ENCODE measurements at places on chromosomes 1 and 21.
A peak's percentile ranks its signal among the peaks of the same experiment; 100 is the strongest.

- no peak for DNase-seq
These were observed 11.6 kb upstream of the CD34 start for GRCh38 chr1:207922554-207922953.

DNA sequence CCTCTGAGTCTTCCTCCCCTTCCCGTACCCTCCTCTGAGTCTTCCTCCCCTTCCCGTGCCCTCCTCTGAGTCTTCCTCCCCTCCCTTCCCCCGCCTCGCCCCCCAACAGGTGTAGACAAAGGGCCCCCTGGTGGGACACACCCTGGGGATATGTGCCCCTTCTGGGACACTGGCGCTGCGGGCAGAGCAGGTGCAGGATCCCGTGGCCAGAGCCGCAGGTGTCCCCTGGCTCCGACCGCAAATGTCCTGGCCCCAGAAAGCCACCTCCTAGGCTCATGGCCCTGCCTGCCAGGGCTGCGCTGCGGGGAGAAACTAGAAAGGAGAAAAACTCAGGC lies 51.5 kb upstream of the ARHGEF16 start:
- DNase-seq: no peak

DNA sequence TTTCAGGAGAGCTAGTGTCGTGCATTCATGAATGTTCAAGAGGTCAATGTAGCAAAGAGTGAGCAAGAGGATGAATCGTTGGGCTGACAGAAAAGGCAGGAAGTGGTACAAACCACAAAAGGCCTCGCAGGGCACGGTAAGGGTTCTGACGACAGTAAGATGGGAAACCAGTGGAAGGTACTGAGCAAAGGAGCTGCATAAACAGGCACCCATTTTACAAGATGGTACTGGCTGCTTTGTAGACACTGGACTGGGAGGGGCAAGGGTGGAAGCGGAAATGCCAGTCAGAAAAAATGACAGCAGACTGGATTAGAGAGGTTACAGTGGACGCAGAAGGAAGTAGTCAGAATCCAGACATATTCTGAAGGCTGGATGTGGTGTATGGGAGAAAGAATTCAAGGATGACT lies 123.5 kb downstream of the PTPN14 start:
- peak; percentile 99 for DNase-seq

DNA sequence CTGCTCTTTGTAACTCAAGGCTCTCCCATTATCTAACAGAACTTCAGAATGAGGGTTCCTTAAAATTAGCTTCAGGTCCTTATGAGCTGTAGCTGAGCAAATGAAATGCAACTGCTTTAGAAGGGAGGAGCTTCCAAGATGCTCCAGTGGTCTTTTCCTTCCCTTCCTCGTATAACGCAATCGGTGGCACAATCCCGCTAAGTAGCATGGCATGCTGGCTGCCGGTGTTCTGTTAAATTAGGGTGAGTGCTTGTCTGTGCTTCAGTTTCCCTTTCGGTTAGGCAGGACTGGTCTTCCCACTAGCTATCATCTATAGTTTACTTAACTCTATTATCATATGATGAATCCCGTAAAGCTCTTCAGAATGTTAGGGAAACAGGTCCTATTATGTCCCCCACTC lies 917 bp downstream of the KIAA0040 start:
- peak; percentile 51 for DNase-seq

DNA sequence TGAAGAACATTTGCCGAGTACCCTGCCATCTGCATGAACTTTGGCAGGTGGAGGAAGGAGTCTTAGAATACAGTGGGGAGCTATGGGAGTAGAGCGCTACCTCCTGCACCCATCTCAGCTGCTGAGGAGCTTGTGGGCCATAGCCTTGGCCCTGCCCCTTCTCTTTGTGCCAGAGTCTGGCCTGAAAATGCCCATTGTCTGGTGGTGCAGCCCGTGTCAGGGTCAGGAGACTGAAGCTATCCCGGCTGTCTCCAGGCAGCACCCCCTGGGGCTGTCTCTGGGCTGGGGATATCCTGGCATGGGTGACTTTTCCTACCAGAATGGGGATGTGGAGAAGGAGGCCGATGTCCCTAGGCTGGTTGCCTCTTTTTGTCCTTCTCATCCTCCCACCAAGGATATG lies 7.3 kb downstream of the IPO13 start:
- no peak for DNase-seq

- DNase-seq: no peak
These were observed 59.3 kb downstream of the TOR1AIP2 start for GRCh38 chr1:179818260-179818659.

GRCh38 chr1:154556422-154556821 lies 2.0 kb downstream of the UBE2Q1 start:
- DNase-seq: peak; percentile 33

DNA sequence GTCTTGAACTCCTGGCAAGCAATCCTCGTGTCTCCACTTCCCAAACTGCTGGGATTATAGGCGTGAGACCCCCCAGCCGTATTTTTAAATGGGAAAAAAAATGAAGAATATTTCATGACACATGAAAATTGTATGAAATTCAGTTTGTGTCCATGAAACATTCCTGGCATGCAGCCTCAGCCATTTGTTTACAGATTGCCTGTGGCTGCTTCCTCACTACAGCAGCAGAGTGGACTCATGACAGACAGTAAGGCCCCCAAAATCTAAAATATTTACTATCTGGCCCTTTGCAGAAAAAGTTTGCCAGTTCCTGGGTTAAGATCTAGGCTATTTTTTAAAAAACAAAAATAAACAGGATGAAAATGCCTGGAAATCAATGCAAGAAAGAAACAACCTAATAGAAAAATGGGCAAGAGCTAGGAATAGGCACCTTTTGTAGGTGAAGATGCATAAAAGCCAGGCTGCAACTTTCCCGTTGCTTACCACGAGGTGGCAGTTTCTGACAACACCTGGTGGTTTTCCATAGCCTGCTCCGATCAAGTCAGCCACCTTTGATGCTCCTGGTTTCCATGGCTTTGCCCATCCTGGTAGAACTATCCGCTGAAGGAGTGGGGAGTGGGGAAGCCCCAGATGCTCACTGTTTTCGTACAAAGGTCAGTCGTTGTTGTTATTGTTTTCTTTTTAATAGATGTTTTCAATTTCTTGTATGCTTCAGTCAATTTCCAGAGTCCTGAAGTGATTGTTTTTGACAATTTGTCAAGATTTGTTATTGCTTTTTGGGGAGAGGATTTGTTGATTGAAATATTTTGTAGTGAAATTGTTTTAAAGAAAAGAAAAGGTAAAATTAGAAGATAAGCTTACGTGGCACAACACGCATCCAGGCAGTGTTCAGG lies 24.3 kb downstream of the UBE2Q1 start:
- peak; percentile 59 for DNase-seq

GRCh38 chr1:69082312-69082711 lies 485.4 kb upstream of the LRRC7 start:
- no peak for DNase-seq
